Body of pancreas (tissue), 4 donors: ENCODE measurements at places on chromosomes 7 and 10.

DNA sequence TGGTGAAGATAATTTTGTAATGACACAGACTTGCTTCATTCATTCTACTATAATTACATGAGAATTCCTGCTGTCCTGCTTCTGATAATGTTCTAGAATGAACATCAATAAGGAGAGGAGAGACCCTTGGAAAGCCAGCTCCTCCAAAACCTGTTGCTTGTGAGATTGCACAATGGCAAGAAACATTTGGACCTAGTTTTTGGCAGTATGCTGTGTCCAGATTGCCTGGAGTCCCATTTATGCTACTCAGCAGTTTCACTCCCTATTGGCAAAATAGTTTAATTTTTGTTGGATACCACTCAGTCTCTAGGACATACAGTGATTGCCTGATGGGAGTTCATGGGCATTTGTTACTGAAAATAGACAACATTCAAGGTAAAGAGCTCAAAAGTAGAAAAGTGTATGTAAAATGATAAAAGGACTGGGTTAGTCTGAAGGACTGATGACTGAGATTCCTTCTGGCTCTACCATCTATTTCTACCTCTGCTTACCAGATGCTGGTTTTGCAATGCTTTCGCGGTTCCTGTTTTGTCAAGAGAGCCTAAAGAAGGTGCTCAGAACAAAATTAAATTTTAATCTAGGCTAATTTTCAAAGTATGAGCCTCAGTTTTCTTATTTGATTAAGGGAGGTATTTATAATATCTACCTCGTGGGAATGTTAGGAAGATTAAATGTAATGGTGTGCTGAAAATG is 8.0 kb upstream of the ACTR3B start:
- no peak for DNase-seq

DNA sequence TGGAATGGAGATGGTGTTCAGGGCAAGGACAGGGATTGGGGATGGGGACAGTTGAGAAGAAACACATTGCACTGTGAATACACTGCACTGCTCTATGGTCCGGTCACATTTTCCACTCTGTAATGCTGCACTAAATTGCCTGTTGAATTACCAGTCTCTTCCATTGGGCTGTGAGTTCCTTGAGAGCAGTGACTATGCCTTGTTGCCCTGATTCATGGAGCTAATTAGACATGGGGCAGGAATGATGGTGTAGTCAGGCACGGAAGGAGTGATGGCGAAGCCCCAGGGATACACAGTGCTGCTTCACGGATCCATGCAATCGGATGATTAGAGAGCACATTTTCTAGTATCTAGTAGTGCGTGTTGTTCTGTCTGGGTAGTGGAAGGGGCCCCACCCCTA is 25.4 kb upstream of the GPAM start:
- no peak for DNase-seq

- DNase-seq: no peak
Observed at GRCh38 chr10:59047957-59048618, 128.4 kb upstream of the PHYHIPL start.

DNA sequence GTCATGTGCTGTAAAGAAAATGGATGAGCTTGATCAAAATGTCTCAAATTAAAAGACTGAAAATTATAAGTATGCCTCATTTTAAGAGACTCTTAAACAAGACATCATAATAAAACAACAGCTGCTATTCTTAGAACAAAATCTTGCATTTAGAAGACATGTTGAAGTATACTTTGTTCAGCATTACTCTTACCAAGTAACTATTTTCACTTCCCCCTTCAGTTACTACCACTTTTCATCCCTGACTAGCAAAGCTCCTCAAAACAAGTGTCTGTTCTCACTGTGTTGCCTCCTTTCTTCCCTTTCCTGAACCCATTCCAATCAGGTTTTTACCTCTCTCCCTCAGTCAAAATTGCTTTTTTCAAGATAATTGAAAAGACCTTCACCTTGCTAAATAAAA is 31.6 kb downstream of the ELAPOR2 start:
- DNase-seq: no peak

- no peak for DNase-seq
Observed at GRCh38 chr10:91103384-91104192, 116.9 kb upstream of the PCGF5 start.
